ENCODE measurements at places on chromosomes 5 and 9.

DNA sequence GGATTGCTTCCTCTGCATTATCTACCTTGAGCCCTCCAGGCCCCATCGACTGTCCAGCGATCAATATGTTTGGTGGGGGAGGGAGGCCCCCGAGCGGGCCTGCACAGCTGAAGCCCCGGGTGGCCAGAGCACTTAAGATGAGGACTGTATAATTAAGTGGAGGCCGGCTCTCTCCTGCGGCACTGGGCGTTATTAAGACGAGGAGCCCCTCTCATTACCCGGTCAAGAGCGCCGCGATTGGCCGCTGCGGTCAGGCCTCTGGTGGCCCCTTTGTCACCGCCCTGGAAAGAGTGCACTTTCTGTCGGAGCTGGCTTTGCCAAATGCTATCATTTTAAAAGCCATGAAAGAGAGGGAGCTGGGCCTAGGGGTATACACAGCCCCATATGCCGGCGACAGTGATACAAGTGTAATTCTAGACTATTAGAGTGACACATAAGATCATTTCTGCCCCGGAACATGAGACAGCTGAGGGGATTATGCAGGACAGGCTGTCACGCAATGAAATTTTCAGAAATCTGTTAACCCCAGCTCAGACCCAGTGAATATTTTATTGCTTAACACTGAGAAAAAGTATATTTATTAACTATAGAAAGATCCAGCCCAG is 106.3 kb upstream of the IRX1 start:
- DNase-seq, result peak; percentile 97

- DNase-seq, result peak; percentile 34
These were observed 928 bp downstream of the MCTP1 start for GRCh38 chr5:95283761-95284571.

DNA sequence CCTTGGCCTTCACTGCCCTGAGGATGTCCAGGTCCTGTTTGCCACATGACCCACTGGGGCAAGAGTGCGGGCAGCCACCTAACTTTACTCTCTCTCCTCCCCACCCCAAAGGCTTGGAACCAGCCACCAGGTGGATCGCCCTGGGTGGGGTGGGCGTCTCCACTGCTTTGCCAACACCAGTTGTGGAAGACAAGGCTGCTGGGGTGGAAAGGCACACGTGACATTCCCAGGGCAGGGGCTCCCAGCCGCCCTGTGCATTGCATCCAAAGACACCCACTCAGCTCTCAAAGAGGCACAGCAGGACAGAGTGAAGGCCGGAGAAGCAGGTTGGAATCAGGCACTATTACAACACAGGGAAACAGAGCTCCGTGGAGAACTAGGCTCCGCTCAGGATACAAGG is 162.2 kb downstream of the OLFM1 start:
- DNase-seq, result no peak

- peak; percentile 70 for DNase-seq
These were observed 813 bp downstream of the HNRNPK start for GRCh38 chr9:83978992-83979811.

DNA sequence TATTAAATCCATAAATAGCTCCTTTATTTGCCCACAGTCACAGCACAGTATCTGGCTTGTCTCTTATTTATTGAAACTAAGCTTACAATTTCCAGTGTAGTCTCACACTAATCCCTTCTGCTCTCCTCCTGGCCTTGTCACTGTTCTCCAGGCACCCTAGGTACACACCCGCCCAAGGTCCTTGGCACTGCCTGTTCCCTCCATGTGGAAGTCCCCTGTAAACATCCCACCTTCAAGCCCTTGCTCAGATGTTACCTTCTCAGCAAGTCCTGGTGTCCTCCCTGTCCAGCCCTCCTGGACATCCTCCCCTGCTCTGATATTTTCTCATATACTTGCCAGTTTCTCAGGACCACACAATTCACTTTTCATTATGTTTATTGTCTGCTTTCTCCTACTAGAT is 44.2 kb upstream of the CFAP157 start:
- peak; percentile 31 for DNase-seq

GRCh38 chr9:128677794-128678193 is 11.2 kb upstream of the SET start:
- no peak for DNase-seq
